ENCODE measurements at places on chromosomes 3 and 15. TPM values are rescaled to one million over a fixed set of nuclear protein-coding genes. Genes with fewer than 3 reads are reported as not detected.

Gene PIK3CA
- 8.8 TPM for total RNA-seq

Gene SLC2A2
- total RNA-seq, result not detected

Gene ADGRG7
- not detected for total RNA-seq

Gene CISH
- 2.1 TPM for total RNA-seq

Gene IQCF5
- total RNA-seq, result not detected

Gene CELSR3
- total RNA-seq, result 2.7 TPM

Gene ST8SIA2
- total RNA-seq, result not detected

Gene ECE2
- not detected for total RNA-seq

Gene NMB
- total RNA-seq, result 12.1 TPM

Gene PARL
- total RNA-seq, result 34.8 TPM

Gene COLQ
- total RNA-seq, result 0.17 TPM

Gene ITGB5
- 67.3 TPM for total RNA-seq

Gene ZNF385D
- total RNA-seq, result 1.3 TPM

Gene CPLX3
- total RNA-seq, result not detected

Gene C3orf20
- not detected for total RNA-seq

Gene IL17RD
- 2.0 TPM for total RNA-seq

Gene FAM107A
- 1.3 TPM for total RNA-seq

Gene CSPG4
- total RNA-seq, result 72.4 TPM

Gene ARPIN
- 14.8 TPM for total RNA-seq

Gene SLC22A13
- not detected for total RNA-seq

Gene FOXB1
- total RNA-seq, result not detected

Gene GOLGA8M
- not detected for total RNA-seq

Gene CHRNA5
- total RNA-seq, result 1.0 TPM

Gene OTOL1
- not detected for total RNA-seq

Gene COL6A5
- total RNA-seq, result not detected

Gene SLC24A5
- not detected for total RNA-seq

Gene LINGO1
- total RNA-seq, result not detected
